H4 (cell line): ENCODE measurements at places on chromosomes 5 and 9. TPM values are rescaled to one million over a fixed set of nuclear protein-coding genes. Genes with fewer than 3 reads are reported as not detected.

DNA sequence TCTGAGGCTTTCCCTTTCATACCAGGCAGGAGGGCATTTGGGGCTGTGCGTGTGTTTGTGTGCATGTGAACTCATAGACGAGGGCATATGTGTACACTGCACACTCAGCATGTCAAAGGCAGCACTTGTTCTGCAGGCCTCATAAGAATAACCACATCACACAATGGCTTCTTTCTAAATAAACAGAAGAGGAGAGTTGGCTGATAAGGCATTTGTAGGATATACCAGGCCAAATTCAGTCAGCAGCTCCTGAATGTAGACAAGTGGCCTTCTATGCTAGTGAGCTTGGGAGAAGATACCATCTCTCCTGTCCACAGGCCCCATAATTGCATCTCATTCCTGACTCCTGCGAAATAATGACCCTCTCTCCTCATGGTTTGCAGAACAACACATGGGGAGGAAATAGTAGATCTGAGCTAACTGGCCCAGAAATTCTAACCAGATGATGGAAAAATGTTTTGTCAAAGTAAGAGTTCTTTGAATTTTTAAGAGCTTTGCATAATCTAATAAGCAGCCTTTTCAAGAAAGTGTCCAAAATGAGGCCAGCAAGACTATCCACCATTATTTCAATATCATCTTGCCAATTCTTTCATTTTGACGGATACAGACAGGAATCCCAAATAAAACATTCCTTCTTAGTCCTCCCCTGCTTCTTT lies 60.5 kb upstream of the GAS1 start:
- DNase-seq: no peak

DNA sequence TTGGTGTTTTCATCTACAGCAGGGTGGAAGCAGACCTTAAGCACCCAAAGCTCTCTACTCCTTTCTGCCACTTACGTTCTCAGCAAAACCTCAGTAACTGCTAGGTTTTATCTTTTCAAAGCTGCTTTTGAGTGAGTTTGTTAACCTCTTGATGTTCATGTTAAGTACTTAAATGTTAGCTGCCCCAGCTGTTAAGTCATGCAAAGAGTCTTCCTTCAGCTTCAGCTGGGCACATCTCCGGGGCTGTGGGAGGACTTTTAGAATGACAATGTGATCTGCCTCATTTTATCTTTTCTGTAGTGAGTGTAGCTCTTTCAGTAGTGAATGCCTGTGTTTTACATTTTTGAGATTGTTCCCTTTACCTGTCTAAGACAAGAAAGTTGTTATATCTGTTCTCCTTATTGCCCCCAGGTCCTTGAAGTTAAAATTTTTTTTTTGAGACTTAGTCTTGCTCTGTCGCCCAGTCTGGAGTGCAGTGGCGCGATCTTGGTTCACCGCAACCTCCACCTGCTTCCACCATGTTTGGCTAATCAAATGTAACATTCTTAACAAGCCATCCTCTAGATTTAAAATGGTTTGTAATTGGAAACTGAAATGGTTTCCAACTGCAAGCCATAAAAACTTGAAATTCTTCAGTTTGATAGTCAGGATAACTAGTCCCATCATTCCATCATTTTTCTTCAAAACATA lies 19.6 kb downstream of the KDM4C start:
- no peak for DNase-seq

DNA sequence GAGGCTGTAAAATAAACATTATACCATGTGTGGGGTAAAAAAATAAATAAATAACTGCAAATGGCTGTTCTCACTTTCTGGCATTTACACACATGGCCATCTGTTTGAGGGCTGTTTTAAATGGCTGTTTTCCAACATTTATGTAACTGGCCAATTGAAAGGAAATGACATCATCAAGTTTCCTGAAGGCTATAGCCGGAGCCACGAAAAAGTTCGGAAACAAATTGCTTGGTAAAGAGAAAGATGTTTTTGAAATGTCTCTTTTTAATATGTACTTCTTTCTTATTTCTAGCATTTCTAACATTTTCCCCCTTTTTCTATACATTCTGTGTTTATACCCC lies 95.4 kb upstream of the DAB2 start:
- peak; percentile 96 for DNase-seq

DNA sequence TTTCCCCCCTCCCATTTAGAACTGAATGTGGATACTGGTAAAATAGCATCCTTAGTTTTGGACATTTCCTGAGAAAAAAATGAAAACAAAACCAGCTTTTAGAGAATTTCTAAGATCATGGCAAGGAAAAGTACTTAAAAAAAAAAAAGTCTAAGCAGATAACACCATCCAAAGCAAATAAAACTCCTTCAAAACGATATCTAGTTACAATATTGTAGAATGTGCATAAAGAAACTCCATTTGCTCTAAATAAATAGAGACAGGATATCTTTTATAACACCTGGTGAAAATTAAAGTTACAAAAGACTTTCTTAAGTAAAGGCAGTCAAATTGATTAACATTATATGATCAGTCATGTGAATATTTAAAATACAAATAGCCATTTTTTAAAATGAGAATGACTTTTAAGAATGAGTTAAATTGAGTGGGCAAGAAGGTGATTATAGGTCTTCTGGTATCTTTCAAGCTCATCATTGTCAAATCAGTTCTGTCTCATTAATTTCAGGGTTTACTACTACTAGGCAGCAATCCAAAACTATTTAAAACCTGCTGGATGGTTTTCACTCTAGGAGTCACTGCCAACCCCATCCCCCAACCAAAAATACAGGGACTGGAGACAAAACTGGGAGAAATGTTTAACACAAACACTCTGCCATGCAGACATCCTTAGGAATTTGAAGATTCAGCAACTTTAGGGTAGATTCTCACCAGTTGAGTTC lies 382.6 kb downstream of the ADGRV1 start:
- DNase-seq: no peak

GRCh38 chr5:149217803-149218155 lies 53.9 kb upstream of the AFAP1L1 start:
- DNase-seq: no peak

DNA sequence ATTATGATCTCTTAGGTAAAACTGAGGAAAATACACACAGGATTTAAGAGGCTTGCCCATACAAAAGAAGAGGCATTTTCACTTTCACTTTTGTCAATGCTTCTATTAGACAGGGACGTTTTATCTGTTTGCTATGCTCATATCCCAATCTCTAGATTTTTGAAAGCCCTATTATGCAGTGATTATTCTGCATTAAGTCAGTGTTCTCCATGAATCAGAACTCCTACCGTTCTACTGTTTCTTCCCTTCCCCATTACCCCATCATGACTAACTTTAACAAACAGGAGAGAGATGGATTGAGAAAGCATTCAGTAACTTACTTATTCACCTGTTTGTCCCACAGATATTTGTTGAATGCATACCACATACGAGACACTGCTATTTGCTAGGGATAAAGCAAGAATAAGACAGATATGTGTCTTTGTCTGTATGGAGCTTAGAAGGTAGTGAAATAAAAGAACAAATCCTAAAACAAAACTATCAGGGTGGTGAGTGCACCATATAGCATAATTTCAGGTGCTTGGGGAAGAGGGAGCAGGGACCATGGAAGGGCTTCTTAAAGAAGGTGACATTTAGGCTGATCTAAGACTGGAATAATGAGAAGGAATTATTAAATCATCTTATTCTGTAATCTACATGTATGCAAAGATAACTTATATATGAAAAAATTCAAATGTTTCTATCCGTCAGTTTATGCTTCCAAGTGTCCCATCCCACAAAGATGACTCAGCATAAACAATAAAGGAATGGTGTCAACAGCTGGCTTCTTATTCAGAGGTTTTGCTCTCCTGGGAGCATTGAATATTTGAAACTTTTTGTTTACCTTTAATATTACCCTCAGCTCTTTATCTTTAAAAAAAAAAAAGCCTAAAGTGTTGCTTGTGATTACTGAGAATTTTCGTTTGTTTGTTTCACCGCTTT lies 328.1 kb downstream of the HINT1 start:
- peak; percentile 41 for DNase-seq

GRCh38 chr5:175410926-175411325 lies 33.1 kb downstream of the DRD1 start:
- DNase-seq: no peak

DNA sequence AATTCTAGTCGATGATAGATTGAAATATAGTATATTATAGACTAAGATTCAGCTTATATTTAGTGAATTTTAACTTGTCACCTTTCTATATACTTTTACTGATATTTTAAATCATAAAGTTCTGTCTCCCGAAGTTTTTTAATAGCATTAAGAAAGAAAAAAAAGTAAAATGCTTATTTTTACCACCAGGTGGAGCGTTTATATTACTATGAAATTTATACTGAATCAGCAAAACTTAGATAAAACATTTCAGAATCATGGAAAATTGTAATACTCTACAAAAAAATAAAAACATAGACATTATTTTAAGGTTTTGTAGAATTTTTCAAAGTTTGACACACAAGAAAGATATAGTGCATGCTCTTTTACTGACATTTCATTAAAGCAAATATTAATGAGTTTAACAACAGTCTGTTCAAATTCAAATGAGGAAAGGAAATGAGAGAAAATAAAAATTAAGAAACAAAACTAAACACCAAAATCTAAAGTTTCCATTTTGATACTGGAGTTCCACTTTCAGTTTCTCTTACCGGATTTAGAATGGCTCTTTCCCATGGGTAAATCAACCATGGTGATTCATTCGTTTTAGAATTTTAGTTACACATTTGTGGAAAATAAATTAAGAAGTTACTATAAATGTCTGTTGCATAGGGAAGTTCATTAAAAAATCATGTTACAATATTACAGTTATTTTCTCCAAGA lies 1035.3 kb downstream of the CDH12 start:
- no peak for DNase-seq

- no peak for DNase-seq
Measured at GRCh38 chr9:117188394-117188793, 226.5 kb downstream of the ASTN2 start.

DNA sequence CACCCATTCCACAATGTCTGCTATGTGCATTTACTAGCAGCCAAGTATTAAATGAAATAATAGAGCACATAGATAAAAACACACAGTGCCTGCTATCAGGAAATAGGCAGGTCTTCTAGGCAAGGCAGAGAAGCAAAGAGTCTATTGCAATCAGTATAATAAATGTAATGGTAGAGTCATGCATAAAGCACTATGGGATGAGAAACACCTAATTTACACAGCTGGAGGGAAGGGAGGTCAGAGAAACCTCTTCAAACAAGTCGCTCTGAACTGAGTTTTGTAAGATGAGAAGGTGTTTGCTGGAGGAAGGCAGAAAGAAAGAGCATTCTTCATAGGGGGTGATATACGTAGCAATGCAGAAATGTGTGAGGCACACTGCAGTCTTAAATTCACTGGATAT lies 341.0 kb upstream of the DMAC1 start:
- DNase-seq: no peak

DNA sequence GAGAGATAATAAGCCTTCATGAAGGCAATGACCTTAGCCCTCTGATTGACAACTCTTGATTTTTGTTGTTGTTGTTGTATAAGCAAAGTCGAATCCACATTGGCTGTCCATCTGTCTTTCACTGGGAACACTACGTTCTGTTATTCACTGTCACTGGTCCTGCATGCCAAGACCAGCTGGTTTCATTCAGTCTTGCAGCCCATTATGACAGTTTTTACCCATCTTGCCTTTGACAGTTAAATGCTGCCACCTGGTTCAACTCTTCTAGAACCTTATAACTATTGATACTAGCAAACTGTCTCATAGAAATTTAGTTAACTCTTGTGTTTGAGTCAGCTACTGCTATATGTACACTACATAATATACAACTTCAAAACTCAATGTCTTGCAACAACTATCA lies 382.3 kb upstream of the CDH10 start:
- DNase-seq: no peak

GRCh38 chr9:124355941-124356744 lies 59.1 kb downstream of the PSMB7 start:
- DNase-seq: no peak

- DNase-seq: no peak
Measured at GRCh38 chr5:80668016-80668969, 13.5 kb upstream of the DHFR start.

DNA sequence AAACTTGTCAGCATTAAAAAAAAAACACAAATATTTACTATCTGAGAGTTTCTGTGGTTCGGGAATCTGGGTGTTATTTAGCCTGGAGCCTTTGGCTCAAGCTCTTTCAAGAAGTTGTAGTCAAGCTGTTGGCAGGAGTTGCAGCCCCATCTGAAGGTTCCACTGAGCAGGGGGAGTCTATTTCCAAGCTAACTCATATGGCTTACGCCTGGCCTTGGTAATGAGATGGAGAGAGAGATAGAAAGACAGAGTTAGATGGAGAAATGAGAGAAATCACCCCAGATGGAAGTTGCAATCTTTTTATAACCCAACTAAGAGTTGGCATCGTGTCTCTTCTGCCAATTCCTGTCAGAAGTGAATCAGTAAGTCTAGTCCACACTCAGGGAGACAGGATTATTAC lies 1075.2 kb upstream of the SEMA6A start:
- DNase-seq: no peak

Gene CACNA1B
- 0.23 TPM in 1 of 2 replicates, not detected in the other for total RNA-seq

Gene MEF2C
- 7.5 and 8.3 TPM in 2 replicates for total RNA-seq

Gene TEK
- 0.35 and 0.68 TPM in 2 replicates for total RNA-seq

Gene PHF2
- 5.8 and 8.2 TPM in 2 replicates for total RNA-seq

Gene PFN3
- not detected in 2 replicates for total RNA-seq

Gene NEK6
- 40.2 and 43.7 TPM in 2 replicates for total RNA-seq
